ENCODE measurements at places on chromosomes 5 and 9.

- DNase-seq: peak; percentile 96
Observed at GRCh38 chr5:37665889-37666288, 174.0 kb downstream of the GDNF start.

DNA sequence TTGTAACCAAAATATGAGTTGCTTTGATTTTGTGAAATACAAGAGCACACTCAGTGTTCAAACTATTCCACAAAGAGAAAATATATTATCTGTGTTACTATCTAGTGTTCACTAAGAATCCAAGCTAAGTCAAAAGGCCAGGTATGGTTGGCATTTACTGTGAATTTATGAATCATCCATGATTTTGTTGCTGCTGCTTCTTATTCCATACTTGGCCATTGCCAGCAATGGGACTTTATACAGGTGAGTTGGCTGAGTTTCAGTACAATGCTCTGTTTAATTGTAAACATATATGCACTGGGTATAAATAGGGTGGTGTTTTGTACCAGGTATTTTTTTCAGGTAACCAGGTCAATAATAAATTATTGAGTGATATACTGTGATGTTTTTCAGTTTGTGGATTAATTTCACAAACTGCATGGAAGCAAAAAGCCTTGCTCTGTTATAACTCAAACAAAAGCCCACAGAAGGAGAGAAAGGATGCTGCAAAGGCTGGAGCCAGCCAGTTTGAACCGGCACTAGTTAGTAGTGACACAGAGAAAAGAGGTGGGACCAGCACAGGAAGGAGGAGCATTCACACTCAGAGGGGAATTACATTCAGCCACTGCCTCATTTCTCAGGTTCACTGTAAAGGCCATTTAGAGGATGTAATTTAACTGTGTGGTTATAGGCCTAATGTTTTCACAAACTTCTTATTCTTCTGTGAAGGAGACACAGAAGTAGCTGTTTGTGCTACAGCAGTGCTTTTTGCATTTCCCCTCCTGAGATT lies 381.8 kb downstream of the ADGRV1 start:
- no peak for DNase-seq

GRCh38 chr5:88888848-88889188 lies 5.8 kb upstream of the MEF2C start:
- DNase-seq: no peak

- DNase-seq: no peak
Observed at GRCh38 chr9:126523611-126524111, 90.1 kb upstream of the LMX1B start.

GRCh38 chr9:135787776-135788575 lies 86.0 kb downstream of the KCNT1 start:
- DNase-seq: no peak

DNA sequence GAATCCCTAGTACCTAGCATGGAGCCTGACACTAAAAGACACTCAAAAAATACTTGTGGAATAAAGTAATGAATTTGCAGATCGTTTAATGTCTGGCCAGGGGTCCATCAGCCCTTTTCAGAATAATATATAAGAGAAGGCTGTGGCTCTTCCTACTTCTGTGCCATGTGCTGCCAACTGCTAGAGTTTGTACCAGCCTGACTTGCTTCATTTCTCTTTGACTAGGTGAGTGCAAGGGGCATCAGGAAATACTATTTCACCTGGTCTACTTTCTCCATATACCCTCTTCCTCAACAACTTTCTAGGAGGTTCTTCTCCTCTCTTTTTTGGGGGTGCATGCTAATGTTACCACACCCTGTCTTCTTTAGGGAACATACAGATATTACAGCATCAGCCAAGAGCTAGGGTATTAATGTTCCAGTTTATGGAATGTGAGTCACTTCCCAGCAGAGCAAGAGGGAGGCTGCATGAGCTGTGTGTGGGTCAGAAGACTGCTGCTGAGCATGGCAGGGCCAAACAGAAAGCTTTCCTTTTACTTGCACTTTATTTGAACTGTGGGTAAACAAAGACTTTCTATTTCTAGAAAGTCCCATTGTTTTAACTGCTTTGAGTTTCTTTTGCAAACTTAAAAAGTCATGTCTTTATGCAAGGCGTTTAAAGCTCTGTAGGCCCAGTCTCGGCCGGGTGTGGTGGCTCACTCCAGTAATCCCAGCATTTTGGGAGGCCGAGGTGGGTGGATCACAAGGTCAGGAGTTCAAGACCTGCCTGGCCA lies 158.9 kb downstream of the ADAMTSL1 start:
- no peak for DNase-seq

- no peak for DNase-seq
Observed at GRCh38 chr9:106104887-106105286, 410.5 kb downstream of the TMEM38B start.

DNA sequence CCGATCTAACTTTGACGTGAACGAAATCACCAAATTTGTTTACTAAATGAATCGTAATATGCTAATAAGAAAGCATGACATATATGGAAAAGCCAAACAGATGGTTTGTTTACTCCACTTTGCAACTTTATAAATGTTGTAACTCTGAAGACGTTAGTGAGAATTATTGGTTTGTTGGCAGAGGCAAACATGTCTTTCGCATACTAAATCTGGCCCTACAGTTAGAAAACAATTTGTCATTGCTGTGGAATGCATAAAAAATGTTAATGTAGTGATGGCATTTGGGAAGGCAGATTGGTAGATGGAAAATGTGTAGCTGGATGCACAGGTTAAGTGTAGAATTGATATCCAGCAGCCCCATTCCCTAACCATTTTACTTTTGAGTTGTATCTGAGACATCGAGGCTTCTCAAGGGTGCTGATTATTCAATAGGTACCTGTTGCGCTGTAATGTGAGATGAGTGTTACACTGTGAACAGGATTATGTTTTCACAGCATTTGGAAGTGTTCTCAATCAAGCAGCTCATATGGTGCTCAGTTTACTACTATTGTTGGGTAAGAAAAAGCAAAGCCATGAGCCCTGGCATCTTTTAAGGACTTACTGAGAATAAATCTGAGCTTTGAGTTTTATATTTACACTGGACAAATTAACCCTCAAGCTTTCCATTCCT lies 444.8 kb downstream of the BNC2 start:
- no peak for DNase-seq

DNA sequence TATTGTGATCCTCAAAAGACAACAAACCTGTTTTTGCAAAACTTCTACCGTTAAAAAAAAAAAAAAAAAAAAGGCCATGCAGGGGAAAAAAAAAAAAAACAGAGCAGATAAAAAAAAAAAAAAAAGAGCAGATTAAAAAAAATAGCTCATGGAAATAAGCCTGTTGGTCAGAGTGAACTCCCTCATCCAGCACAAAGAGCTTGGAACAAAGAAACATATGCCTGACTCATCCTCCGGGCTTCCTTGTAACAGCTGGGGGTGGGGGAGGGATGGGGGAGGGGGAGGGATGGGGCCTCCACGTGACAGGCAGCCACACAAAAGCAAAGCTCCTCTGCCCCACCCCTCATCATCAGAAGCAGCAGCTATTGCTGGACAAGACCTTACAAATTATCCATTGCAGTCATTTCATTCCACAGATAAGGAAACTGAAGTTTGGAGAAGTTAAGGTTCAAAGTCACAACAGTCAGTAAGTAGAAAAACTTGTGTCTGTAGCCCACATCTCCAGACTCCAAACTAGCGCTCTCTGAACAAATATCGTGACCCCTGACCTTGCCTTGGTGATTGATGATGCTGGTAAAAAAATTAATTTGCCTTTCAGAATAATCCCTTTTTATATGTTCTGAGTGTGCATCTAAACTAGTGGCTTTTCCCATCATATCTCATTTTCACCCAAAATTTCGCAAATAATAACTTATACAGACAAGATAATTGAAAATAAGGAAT lies 38.9 kb downstream of the SLC35D2 start:
- DNase-seq: peak; percentile 55

- no peak for DNase-seq
Observed at GRCh38 chr9:16515879-16516301, 354.6 kb downstream of the BNC2 start.

GRCh38 chr9:121207371-121207940 lies 5.8 kb upstream of the RAB14 start:
- DNase-seq: no peak

GRCh38 chr9:95822583-95823431 lies 52.7 kb upstream of the ERCC6L2 start:
- DNase-seq: no peak

GRCh38 chr5:40490464-40491111 lies 189.1 kb upstream of the PTGER4 start:
- no peak for DNase-seq

GRCh38 chr9:113594484-113595299 lies 131.2 kb downstream of the RGS3 start:
- no peak for DNase-seq

DNA sequence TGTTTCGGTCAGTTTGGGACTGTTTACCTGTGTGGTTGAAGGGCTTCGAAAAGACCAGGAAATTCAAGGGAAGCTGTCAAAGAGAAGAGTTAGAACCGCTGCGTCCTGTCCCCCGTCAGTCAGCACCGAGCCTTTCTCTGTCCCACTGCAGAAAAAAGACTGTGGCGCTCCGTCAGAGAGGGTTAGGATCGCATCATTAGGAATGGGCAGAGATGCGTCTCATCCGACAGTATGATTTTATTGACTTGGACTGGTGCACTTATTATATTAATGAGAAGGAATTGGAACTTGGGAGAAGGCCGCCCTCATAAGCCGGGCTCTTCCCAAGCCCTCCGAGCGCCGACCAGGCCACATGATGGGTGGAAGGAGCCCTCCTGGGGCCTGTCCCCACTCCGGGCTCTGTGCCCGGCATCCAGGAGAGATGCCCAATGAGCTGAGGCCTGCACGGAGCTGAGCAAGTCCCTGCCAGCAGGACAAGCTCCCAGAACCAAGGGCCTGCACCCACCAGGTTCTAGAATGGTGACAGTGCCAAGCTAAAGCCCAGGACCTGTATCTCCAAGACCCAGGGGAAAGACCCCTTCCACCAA lies 71.5 kb downstream of the NEK6 start:
- no peak for DNase-seq

- no peak for DNase-seq
Observed at GRCh38 chr5:155418960-155419579, 405.5 kb downstream of the KIF4B start.

DNA sequence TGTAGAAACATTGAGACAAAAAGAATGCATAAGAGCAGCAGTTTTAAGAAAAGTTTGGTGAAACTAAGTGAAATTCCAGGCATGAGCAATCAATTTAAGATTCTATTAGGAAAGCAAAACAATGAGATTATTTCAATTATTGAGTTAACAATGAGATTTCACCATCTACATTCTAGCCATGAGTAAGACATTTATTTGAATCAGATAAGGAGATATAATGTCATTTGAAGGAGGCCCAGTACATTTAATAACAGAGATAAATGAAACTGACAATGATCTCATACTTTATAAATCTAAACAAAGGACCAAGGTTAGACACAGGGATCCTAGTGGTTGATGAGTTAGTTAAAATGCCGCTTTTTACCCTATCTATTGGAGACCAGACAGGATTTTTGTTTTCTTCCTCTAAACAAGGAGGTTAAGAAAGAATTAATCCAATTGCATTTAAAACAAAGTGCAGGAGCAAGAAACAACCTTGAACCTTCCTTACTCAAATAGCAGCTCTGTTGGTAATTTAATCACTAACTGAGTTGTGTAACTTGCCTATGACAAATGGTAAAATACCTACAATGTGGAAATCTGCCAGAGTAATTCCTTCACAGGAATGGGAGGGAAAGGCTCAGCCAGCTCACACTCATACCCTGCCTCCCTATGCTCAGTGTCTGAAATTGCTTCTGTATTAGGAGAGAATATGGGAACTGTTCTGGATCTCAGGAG lies 103.5 kb upstream of the NR3C1 start:
- DNase-seq: no peak

GRCh38 chr5:172284611-172284980 lies 1.0 kb upstream of the UBTD2 start:
- no peak for DNase-seq

- no peak for DNase-seq
Observed at GRCh38 chr9:34591917-34592866, 2.7 kb upstream of the CNTFR start.

GRCh38 chr5:173093606-173094005 lies 37.5 kb downstream of the CREBRF start:
- DNase-seq: no peak

DNA sequence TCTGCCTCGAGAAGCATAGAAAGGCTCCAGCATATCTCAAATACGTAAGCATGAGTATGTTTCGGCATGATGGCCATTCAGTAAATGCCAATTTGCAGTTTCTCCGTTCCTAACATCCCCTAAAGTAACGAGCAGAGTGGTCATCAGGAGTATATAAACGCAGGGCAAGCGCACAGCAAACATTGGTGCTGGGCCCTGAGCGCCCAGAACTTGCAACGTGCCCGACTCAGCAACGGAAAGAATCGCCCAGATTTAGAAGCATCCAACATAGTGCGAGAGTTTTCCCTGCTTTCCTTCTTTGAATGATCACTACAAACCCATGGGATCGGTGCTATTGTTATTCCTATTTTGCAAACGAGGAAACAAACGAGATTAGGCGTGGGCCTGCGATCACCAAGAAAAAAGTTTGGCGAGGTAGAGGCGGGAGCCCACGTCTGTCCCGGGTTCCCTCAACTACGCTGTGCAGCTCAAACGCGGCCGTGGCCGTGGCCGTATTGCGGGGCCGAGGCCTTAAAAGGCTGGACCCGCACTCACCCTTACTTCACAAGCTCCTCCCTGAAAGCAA lies 505 bp downstream of the RPS14 start:
- no peak for DNase-seq

DNA sequence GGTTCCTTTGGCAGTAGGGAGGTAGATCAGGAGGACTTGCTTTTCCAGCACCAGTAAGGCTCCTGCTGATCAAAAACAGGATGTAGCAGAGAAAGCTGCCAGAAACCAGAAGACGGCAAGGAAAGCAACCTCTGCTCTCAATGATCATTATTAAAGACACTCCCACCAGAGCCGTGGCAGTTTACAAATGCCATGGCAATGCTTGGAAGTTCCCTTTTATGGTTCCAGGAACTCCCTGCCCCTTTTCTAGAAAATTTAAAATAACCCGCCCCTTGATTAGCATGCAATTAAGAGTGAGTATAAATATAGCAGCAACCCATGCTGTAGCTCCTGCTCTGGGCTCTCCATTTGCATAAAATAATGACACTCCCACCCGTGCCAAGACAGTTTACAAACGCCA lies 16.1 kb downstream of the EQTN start:
- DNase-seq: no peak

- DNase-seq: no peak
Observed at GRCh38 chr5:50720061-50720710, 53.7 kb downstream of the PARP8 start.

- no peak for DNase-seq
Observed at GRCh38 chr9:127555840-127556820, 55.9 kb upstream of the STXBP1 start.

All from SHP77 (cell line).